ENCODE measurements at places on chromosomes 1 and 21.

DNA sequence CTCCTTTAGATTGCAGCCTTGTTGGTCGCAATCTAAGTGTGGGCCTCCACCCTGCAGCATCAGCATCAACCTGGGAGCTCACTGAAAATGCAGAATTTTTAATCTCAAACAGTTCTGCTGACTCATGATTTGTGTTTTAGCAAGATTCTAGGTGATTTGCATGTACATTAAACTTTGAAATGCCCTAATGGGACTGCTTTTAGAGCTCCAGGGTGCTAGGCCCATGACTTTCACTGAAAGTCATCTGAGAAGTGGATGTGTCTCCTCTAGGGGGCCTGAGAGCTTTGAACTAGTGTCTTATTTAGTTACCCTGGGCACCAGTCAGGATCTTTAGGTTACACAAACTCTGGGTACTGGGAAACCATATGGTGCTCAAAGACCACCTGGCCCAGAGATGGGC lies 9.0 kb downstream of the TRIM67 start:
- no peak for DNase-seq

DNA sequence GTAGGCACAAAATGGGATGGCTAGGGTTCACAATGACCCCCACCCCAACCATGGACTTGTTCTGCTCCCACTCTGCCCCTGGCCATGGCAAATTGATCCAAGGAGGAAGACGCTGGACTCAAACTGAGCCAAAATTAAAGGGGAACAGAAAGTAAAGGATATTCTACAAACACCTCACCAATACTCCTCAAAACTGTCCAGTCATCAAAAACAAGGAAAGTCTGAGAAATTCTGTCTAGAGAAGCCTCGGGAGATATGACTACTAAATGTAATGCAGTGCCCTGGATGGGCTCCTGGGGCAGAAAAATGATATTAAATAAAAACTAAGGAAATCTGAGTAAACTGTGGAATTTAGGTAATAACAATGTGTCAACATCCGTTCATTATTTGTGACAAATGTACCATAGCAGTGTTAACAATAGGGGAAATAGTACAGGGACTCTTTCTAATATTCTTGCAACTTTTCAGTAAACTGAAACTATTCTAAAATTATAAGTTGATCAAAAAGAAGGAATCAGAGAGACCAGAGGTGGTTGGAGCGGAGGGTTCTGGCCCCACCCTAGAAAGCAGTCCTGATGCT lies 45.0 kb downstream of the MIS18A start:
- no peak for DNase-seq

DNA sequence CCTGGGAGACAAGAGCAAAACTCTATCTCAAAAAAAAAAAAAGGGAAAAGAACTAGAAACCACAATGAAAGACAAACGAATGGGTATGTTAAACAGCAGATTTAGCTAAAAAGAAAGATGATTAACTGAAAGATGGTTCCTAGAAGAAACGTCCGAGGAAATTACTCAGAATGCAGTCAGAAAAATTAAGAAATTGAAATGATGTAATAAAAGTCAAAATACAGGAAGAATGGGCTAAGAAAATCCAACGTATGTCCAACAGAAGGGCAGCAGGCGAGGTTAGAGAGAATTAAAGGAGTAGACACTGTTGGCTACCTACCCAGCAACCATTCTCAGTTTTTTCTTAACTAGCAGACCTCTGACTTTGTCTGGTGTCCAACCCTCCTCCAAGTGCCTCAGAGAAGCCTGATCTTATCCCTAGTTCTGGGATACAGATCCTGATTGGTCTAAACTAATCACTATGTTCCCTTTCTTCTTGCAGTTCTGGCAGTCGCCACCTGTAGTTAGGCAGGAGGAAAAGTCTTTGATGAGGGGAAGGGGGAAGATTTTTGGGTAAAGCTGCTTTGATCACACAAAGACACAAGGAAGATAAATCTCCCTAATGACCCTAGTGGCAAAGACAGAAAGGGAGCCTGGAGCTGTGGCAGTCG lies 25.7 kb downstream of the GPR161 start:
- no peak for DNase-seq

- DNase-seq: no peak
Observed at GRCh38 chr1:177423090-177423489, 252.3 kb downstream of the BRINP2 start.

DNA sequence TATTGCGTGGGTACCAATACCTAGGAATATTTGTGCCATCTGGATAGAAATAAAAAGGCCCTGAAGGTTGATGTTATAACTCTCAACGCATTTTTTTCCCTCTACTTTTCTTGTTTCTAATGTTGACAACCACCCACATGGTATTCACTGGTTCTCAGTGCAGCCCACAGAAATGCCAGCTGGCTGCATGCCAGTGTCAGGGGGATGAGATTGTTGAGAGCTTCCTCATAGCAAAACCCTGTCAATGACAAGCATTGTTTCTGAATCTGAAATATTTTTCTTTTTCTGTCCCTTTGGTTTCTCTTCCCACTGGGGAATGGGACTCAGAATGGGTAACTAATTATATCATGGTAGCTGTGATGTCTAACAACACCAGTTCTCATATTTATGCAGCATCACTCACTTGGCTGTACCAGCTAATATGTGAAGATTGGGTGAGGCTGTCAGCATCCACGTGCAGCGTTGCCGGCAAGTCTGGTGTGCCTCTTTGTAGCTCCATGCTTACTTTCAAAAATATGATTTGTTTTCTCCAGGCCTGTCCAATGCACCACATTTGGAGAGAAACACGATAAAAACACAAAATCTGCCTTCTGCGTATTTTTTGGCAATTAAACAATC lies 284.6 kb downstream of the PTBP2 start:
- DNase-seq: no peak

GRCh38 chr1:171196351-171196750 lies 11.3 kb downstream of the FMO2 start:
- DNase-seq: no peak

- no peak for DNase-seq
Observed at GRCh38 chr1:169872906-169873305, 20.8 kb downstream of the SCYL3 start.

- no peak for DNase-seq
Observed at GRCh38 chr1:53511933-53512806, 53.0 kb downstream of the DMRTB1 start.
